ENCODE measurements at places on chromosomes 6 and 20. TPM values are rescaled to one million over a fixed set of nuclear protein-coding genes. Genes with fewer than 3 reads are reported as not detected.

Gene NKAIN4
- not detected for total RNA-seq

Gene CRISP2
- not detected for total RNA-seq

Gene CST5
- not detected for total RNA-seq

Gene DTD1
- total RNA-seq = 113 TPM

Gene TBC1D32
- 13.1 TPM for total RNA-seq

Gene HLA-F
- total RNA-seq = 40.4 TPM

Gene MYH7B
- 0.12 TPM for total RNA-seq

Data from aortic smooth muscle cell (primary cell).